ENCODE measurements at places on chromosomes 1 and 21.
A peak's percentile ranks its signal among the peaks of the same experiment; 100 is the strongest.

DNA sequence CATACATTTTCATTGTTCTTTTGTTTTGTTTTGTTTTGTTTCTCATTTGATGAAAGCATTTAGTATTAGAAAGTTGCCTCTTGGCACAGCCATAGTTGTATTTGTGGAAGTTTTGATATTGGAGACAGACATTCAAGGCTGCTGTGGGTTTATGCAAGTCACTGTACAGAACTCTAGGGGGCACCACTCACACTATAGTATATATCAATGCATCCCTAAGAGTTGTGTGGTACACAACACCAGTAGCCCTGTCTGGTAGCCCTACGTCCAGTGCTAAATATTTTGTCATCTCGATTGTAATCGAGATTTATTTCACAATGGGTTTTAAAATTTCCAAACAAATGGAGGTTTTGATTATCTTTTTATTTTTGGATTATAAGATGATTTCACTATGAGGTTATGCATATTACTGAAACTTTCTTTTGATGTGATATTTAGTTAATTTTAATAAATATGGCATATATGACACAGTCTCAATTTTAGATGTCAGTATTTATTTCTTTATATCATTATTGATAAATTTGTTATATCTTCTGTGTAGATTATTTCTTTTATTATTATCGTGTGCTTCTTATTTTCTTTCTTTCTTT lies 112.2 kb downstream of the NR5A2 start:
- peak; percentile 74 for DNase-seq

GRCh38 chr1:47643306-47644211 lies 205.7 kb downstream of the FOXD2 start:
- no peak for DNase-seq

DNA sequence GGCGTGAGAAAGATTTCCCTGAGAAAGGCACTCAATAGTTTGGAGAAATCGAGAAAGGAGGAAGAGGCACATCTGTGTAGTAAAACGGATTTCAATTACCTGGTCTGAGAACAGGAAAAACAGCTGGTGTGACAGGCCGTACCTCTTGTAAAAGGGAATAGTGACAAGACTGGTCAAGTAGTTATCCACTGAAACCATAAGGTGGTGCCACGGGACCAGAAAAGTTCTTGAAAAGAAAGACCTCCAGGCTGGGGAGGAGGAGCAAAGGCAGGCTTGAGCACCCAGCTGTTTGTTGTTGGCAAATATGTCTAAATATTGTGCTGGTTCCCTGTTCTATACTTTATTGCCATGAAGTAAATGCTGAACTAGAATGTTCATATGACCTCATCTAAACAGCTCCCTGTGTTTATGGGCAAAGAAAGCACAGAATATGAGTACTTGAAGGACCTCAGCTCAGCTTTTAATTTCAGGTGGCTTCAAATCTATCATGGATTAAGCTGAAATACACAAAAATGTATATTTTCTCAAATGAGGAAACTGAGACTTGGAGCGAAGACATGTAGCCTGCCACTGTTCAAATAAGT lies 4.0 kb downstream of the HAO2 start:
- DNase-seq: no peak

DNA sequence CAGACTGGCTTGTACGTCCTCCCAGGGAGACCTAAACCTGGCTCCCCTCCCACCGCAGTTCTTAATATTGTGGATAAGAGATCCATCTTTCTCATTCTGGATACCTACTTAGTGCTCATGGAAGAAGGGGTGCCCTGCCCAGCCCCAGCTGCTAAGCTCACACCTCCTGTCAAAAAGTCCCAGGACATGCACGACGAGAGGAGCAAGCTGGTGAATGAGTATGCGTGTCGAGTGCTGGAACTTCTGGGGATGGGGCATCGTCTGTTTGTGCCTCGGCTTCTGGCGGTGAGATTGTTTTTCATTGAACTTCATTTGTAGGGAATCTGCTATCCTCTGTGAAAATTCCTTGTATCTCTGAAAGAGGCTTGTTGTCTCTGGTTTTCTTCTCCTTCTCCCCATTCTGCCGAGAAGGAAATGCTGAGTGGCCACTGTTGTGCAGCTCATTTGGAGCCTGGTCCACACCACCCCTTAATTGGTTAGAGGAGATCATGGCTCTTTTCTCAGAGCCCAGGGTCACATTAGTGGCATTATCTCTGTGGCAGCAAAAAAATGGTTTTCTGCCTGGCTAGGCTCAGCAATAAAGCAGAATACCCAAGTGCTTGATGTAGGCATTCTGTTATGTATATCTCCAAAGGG lies 199.4 kb upstream of the CACYBP start:
- no peak for DNase-seq

DNA sequence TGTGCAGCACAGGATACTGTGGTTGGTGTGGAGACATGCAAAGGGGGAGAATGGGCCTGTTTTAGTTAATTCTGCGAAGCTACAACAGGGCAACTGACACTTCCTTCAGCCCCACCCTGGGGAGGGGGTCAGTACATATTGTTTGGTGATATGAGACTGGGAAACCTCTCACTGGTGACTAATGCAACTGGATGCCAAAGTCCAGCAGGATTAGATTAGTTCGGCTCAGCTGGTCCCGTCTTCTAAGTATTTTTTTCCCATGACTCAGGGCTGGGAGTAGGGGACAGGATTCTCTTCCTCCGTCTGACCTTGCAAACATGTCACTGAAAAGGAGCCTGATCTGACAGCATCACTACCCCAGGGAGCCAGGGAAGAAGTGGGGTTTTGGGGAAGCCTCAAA lies 43.0 kb downstream of the PLXNA2 start:
- no peak for DNase-seq

DNA sequence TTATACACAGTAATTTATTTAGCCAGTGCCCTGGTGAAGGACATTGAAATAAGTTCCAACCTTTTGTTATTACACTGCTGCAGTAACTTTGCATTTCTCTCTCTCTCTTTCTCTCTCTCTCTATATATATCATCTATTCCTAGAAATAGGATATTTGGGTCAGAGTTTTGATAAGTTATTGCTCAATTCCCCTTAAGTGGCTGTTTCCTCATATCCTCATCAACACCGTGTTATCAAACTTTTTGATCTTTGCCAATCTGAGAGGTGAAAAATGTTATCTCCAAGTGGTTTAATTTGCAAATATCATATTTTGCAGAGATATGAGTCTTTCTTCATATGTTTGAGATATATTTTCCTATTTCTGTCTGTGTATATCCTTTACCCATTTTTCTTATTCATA lies 1.6 kb upstream of the SRSF4 start:
- no peak for DNase-seq

DNA sequence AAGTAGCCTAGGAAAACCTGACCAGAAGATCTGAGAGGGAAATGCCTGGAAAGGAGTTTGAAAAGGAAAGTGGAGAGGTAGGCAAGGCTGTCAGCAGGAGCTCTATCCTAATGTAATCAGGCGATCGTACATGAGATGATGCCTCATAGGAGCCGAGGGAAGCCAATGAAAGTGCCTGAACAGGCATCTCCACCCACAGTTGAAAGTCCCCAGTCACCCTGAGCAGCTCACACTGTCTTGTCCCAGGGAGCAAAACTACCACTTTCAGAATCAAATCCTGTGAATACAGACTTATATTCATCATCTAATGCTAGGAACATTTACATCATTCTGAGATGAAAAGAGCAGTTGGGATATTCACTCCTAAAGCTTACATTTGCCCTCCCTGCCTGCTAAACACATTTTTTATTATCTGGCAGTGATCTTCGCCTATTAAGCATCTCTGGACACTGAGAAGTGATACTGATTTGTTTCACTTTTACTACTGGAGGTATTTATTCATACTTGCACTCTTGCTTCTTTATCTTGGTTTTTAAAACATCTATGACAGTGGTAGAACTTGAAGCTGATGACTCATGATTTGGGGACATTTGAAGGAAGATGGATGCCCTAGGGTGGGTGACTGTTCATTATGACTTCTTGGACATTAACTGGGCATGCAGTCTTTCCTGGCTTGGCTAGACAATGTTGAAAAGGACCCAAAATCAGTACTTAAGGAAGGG lies 221.6 kb downstream of the SEC16B start:
- DNase-seq: no peak

- no peak for DNase-seq
Measured at GRCh38 chr1:160053548-160054365, 16.2 kb downstream of the KCNJ10 start.

- DNase-seq: no peak
Measured at GRCh38 chr1:5611431-5611830, 380.8 kb downstream of the NPHP4 start.

GRCh38 chr1:236148470-236148845 lies 6.1 kb downstream of the GPR137B start:
- DNase-seq: no peak

GRCh38 chr21:27722095-27722494 lies 755.2 kb upstream of the ADAMTS5 start:
- no peak for DNase-seq

GRCh38 chr1:195898373-195898772 lies 709.9 kb downstream of the KCNT2 start:
- DNase-seq: no peak

GRCh38 chr1:112718691-112719418 lies 3.7 kb upstream of the PPM1J start:
- DNase-seq: peak; percentile 78

All from NCI-H1436 (cell line).